ENCODE measurements at places on chromosomes 5 and 9.

DNA sequence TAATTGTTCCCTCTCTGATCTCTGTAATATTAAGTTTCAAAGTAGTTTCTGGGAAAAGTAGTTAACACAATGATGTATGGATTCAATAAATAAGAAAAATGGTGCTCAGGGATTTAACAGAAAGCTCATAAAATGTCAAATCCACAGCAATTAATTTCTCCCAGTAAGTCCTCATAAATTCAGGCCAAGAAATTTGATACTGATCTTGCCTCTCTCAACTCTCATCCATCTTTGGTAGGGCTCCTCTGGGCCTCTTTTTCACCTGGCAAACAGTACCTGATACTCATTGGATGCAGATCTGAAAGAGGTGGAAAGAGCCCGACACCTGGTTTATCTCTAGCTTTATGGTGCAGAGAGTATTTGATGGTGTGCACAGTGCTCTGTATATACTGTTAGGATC, 106.1 kb downstream of the STK32A start:
- no peak for DNase-seq

GRCh38 chr5:154541553-154541952, 63.5 kb upstream of the HAND1 start:
- DNase-seq, result no peak

- DNase-seq, result no peak
These were observed 167.2 kb downstream of the PBX3 start for GRCh38 chr9:125914411-125914810.

- no peak for DNase-seq
These were observed 3.7 kb downstream of the MCTP1 start for GRCh38 chr5:95281226-95281625.

GRCh38 chr5:59799668-59800346, 93.7 kb downstream of the PDE4D start:
- no peak for DNase-seq

DNA sequence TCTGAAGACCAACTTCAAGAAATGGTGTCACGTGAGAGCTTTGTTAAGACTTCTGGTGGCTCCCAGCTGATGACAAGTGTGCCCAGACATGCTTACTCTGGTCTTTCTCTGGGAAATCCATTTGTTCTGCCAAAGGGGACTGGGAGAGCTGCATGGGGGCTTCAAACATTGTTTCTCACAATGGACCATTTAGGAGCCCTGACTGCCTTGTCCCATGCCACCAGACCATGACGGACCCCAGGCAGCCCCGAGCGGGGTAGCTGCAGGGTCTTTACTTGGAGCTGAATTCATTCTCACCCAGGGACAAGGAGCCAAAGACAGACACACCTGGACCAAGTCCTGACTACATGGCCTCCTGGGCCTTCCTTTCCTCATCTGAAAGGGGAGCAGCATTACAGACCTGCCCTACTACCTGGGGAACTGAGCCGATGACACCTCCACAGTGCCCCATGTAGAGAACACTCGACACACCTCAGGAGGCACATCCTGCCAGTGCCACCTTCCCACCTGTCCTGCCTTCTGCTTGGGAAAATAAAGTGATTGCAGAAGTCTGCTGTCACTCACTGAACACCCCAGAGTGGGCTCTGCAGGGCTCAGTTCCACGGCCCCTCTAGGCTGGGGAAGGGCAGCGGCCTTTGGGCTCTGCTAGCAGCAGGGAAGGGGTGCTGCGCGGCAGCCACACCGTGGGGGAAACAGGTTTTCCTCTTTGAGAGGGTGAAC, 169.0 kb downstream of the DAB2IP start:
- no peak for DNase-seq

GRCh38 chr5:128081111-128081851, 2.3 kb upstream of the SLC12A2 start:
- DNase-seq, result no peak

GRCh38 chr9:32644698-32645097, 9.2 kb upstream of the TAF1L start:
- no peak for DNase-seq

GRCh38 chr9:124488641-124489210, 18.5 kb downstream of the NR5A1 start:
- DNase-seq, result no peak

DNA sequence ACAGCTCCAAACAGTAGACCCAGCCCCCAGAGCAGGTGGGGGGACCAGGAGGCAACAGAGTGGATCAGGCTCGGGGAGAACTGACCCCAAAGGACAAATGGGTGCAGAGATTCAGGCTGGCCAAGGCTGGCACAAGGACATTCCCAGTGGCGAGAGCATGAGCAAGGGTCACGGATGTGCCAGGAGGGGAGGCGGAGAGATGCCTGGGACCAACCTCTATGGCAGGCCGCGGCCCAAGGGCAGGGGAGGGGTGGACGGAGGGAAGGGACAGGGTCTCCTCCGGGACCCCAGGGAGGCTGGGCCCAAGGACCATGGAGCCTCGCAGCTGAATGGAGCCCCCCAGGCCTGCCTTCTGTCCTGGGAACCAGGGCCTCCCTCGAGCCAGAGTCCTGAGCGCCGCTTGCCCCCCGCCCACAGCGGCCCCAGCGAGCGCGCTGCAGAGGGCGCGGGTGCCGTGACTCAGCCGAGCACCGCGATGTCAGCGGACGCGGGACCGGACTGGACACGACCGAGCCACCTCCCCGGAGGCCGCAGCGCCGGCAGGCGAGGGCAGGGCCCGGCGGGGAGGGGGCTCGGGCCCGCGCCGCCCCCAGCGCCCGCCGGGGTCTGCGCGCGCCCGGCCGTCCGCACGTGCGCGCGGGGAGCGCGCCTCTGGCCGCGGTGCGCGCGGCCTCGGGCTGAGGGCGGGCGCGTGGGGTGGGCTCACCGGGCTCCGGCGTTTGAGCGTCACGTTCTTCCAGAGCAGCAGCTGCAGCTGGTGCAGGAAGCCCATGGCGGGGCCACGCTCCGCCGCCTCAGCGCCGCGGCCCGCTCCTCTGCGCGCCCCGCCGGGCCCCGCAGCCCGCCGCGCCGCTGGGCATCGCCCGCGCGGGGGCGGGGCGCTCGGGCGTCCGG, at the start of gene ABCA2:
ABCA2 (minus strand) TSS at position 869 of the 894 bp plus-strand sequence; CDS start at position 772, 97 bp downstream.
- DNase-seq, result no peak

DNA sequence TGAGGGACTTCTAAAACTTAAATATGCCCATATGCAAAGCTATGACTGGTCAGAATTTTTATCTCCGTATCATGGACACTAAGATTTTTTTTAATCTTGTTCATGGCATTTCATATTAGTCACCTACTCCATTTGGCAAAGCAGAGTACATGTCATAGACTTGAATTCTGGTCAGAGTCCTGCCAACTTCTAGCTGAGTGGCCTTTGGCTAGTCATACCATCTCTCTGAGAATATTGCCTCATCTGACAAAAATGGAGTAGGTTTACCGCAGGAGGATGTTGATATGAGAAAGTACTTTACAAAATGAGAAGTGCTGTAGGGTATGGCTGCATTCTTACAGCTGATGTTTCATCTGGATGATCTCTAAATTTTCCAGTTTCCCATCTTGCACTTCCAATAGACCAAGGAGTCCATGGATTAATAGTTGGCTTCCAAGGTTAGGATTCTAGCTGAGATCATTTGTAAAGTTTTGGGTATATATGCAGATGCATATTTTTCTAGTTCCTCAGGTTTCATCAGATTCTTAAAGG, 150.8 kb upstream of the NR3C1 start:
- no peak for DNase-seq

DNA sequence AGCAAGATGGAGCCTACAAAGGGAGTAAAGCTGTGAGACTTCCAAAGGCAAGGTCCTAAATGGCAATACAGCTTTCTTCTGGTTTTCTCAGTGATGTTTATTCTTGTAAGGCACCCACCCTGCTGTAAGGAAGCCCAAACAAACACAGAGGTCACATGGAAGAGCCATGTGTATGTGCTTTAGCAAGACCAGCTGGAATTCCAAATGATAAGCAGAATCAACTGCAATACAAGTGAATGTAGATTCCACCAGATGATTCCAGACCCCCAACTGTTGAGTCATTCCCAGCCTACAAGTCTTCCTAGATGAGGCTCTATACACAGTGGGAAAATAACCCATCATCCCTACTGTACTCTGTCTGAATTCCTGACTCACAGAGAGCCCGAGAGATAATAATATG, 122.8 kb downstream of the DEPDC1B start:
- no peak for DNase-seq

GRCh38 chr9:121283856-121284732, 16.1 kb downstream of the GSN start:
- no peak for DNase-seq

DNA sequence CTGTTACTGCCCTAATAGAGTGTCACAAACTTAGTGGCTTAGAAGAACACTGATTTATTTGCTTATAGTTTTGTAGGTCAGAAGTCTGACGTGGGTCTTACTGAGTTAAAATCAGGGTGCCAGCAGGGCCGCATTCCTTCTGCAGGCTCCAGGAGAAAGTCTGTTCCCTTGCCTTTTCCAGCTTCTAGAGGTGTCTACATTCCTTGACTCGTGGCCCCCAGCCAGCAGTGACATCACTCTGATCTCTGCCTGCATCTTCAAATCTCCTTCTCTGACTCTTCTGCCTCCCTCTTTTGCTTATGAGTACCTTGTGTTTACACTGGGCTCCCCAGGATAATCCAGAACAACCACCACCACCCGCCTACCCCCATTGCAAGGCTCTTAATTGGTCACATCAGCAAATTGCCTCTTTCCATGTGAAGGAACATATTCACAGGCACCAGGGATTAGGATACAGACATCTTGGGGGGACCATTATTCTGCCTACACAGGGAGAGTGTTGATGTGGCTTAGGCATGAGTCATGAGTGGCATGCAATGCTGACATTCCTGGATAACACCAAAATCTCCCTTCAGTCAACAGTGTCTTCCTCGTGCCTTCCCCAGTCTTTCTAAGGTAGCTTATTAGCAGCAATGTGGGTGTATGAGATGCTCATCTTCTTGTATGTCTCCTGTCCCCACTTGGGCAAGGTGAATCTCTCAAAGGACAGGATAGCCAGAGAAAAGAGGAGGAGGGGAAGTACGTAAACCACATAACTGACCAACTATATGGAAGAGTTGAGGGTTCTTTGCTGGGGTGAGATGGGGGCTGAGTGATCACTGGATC, 24.4 kb downstream of the CYFIP2 start:
- DNase-seq, result no peak

DNA sequence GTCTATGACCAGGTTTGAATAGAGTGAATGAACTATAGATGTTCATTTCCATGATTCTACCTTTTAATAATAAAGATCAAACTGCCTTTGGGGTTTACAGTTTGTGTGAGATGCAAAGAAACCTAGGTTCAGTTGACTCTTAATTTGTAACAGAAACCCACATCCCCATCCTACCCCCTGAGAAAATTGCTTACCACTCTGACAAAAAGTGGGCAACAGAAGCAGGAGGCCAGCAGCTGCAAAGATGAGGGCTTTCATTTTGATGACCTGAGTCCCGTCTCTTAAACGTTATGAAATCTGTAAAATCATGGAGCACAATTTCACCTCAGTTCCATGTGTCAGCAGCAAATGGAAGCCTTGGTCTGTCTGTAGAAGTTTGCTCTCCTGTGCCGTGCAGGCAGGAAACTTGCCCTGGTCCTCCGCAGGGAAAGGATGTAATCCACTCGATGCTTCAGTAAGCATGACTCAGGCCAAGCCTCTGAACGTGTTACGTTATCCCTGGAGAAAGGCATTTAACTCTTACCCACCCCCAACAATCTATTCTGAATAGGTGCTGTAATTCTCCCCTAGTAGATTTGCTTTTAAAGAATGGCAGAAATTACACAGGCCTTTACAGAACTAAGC, at the start of gene F2RL2:
F2RL2 (minus strand) TSS at position 431 of the 624 bp plus-strand sequence; CDS start at position 258, 173 bp downstream.
- no peak for DNase-seq

DNA sequence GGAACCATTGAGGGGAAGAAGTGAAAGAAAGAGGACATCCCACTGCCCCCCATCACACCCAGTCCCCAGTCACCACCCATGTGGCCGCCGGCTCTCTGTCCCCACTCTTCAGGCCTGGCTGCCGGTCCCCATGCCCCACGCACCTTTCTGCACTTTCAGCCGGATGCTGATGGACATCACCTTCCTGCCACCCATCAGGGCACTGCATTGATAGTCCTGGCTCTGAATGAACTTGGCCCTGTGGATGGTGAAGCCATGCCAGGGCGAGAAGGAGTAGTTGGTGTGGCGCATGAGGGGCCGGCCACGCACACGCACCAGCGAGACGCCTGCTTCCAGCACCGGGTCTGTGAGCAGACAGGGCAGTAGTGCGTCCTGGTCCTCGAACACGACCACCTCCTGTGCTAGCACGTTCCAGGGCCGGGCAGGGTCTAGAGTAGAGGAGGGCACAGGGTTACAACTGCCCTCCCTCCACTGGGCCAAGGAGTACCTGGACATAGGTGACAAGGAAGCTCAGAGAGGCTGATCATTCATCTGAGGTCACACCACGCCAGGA, 6.4 kb downstream of the CSF1R start:
- DNase-seq, result no peak

- DNase-seq, result no peak
These were observed 11.0 kb downstream of the TMEM268 start for GRCh38 chr9:114621975-114622609.

- no peak for DNase-seq
These were observed 31.3 kb downstream of the USP20 start for GRCh38 chr9:129866394-129867135.

- no peak for DNase-seq
These were observed 164.2 kb downstream of the ZDHHC21 start for GRCh38 chr9:14529054-14529453.

- no peak for DNase-seq
These were observed 72.2 kb upstream of the PTCH1 start for GRCh38 chr9:95588724-95589588.
